ENCODE measurements at places on chromosomes 13 and 19. TPM values are rescaled to one million over a fixed set of nuclear protein-coding genes. Genes with fewer than 3 reads are reported as not detected.
A peak's percentile ranks its signal among the peaks of the same experiment; 100 is the strongest.

C1QTNF9B gene
- not detected for total RNA-seq

ZNF564 gene
- 22.6 TPM for total RNA-seq

CATSPERD gene
- total RNA-seq: not detected

CNOT3 gene
- 38.1 TPM for total RNA-seq

ZNF304 gene
- 13.8 TPM for total RNA-seq

PLPP2 gene
- total RNA-seq: 28.7 TPM

CYP4F12 gene
- 4.4 TPM for total RNA-seq

NAA16 gene
- 22.3 TPM for total RNA-seq

PSG6 gene
- not detected for total RNA-seq

LILRA1 gene
- 2.2 TPM for total RNA-seq

GRCh38 chr13:31824705-31825517, 85.6 kb downstream of the RXFP2 start:
- DNase-seq: peak; percentile 9

DNA sequence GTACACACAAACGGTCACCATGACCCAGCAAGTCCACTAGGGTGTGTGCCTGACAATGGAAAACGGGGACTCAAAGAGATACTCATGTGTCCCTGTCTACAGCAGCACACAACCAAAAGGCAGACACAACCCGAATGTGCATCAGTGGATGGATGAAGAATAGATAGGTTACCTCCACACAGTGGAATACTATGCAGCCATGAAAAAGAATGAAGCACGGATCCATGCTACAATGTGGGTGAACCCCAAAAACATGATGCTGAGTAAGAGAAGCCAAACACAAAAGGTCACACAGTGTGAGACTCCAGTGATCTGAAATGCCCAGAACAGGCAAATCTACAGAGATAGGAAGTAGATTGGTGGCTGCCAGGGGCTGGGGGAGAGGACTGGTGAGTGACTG, 9.0 kb downstream of the CERS1 start:
- DNase-seq: no peak

- DNase-seq: no peak
These were observed 143.6 kb downstream of the CACNA1A start for GRCh38 chr19:13362668-13363067.

DNA sequence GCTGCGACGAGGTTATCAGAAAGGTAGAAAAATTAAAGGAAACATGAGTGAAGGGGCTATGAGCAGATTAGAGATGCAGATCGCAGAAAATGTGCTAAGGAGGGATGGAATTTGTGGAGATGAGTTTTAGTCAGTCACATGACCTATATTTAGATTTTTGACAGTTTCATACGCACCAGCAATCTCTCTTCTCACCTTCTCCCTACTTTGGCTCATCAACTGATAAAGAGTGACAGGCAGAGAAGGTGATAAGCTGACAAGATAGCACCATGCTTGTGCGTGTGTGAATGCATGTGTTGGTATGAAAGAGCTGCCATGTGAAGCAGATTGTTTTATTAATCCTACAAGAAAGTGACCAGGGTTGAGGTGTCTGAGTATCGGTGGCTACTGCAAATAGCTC, 252.6 kb downstream of the RAP2A start:
- DNase-seq: no peak

- no peak for DNase-seq
These were observed 54.9 kb downstream of the WDFY2 start for GRCh38 chr13:51639171-51639570.

DNA sequence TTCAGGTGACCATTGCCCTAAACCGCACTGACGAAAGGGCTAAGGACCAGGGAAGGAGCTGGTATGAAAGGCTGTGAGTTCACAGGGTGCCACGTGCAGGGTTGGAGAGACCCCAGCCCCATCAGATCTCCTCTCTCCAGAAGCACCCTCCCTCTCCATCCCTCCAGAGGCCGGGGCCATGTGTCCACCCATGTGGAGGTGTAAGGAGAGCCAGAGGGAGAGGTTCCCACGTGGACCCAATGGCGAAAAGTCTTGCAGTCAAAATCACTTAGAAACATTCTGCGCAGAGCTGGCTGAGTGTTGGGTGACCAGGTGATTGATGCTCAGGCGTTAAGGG, 168.3 kb downstream of the COL4A1 start:
- no peak for DNase-seq

- no peak for DNase-seq
These were observed 162.5 kb downstream of the OLFM4 start for GRCh38 chr13:53191091-53191490.

GRCh38 chr13:100600915-100601314, 12.3 kb upstream of the GGACT start:
- DNase-seq: no peak

- no peak for DNase-seq
These were observed 10.7 kb upstream of the CRTC1 start for GRCh38 chr19:18672606-18673337.

DNA sequence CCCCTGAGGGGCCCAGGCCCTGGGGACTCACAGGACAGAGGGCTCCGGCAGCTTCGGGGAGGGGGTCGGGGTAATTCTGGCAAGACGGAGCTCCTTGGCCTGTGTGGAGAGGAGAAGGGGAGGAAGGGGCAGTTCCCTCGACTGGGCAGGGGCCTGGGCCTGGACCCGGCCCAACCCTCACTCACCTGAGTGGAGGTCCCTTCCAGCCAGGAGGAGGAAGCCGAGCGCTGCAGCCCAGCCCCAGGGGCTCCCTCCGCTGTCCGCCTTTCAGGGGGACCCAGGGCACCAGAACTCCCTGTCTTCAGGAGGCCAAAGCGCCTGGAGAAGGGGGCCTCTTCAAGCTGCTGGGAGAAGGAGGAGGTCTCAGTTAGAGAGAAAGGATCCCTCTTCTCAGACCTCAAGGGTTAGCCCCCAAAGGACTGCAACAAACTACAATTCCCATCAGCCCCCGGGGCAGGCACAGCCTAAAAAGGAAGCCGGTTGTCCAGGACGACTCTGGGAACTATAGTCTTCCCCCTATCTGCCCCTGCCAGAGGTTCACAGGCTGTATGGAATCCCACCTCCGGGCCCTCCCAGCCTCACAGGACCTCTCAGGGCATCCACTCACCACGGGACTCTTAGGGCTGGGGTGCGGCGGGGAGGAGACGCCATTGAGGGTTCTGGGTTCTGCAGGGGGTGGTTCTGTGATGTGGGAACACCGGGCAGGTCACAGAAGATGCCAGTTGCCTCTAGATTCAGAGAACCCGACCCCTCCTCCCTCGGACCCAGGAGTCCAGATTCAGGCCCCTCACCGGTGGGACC, 19.8 kb downstream of the EPS8L1 start:
- DNase-seq: no peak

DNA sequence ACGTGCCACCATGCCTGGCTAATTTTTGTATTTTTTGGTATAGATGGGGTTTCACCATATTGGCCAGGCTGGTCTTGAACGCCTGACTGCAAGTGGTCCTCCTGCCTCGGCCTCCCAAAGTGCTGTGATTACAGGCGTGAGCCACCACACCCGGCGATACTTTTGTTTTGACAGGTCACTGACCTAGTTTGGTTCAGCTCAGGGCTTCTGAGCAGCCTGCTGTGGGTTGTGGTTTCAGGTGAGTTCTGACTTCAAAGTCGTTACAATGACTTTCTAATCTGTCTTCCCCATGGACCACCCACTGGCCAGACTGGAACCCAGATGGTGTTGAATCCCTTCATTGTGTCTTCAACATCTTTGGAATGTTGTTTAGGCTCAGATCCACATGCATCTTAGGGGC, 73.8 kb downstream of the TRPM4 start:
- DNase-seq: no peak

DNA sequence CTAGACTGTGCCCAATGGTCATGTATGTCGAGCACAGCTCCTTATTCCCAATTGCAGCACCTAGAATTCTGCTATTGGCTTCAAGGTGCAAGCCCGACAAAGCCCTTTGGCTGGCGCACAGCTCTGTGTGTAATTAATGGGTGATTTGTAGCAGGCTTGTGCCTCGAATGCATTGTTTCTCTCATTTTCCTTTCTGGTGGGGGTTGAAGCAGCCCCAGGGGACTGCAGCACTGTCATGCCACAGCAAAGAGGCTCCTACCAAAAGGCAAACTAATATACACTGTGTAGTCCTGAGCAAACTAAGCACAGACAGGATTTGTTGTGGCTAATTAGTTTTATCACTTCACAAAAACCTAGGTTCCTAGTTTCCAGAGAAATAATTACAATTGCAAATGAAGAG, 898.7 kb downstream of the UQCRFS1 start:
- DNase-seq: no peak

GRCh38 chr19:34217952-34218817, 36.2 kb upstream of the GARRE1 start:
- DNase-seq: no peak

DNA sequence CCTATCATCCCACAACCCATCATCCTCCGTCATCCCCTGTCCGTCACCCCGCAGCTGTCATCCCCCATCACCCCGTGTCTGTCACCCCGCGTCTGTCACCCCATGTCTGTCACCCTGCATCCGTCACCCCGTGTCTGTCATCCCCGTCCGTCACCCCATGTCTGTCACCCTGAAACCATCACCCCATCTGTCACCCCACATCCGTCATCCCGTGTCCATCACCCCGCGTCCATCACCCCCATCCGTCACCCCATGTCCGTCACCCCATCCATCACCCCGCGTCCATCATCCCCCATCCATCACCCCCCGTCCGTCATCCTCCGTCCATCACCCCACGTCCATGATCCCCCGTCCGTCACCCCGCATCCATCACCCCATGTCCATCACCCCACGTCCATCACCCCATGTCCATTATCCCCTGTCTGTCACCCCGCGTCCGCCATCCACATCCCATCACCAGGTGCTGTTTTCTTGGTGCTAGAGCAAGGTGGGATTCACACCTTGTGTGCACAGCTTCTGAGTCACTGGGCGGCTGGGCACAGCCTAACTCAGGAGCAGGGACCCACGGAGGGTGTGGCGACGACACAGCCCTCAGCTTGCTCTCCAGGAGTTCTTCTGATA, 24.2 kb downstream of the RASA3 start:
- DNase-seq: no peak

GRCh38 chr13:79530270-79530669, 49.3 kb downstream of the NDFIP2 start:
- DNase-seq: no peak

GRCh38 chr19:771332-771785, 20.4 kb downstream of the MISP start:
- peak; percentile 69 for DNase-seq

DNA sequence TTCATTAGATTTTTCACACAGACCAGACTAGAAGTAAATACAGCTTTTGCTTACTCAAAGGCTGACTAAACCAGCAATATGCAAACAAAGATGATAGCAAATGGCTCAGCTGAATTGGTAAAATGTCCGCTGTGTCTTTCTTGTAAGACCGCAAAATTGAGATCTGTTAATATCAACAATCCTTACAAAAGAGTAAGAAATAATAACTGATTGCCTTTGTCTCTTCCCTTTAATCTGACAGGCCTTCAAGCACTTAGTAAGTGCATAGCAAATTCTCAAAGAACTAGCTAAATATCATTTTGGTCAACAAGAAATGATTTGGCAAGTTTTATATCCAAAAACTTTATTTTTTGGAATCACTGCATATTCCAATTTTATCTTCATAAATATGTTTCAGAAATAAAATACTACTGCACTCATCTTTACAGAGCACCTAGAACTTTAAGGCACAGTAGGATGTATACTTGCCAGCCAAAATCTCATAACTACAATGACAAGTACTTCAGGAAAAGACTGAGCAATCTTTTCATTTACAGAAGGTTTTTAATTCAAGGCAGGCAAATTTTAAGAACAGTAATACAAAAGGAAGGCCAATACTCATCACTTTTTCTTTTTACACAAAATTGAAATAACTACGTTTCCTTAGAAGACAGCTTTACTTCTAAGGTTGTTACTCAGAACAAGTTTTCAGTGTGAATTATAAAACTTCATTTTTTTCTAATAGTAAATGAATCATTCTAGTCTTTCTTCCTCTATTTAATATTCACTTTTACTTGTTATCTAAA, 1.1 kb downstream of the ELF1 start:
- DNase-seq: no peak

DNA sequence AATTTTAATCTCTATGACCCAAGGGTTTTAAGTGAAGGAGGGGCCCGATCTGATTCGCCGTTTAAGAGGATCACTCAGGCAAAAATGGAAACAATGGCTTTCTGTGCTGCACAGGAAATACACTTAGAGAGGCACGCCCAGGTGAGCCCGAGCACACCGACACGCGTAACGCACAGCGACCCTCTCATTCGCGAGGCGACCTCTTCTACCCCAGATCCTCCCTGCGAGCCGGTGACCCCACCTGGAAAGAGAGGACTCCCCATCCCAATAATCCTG, 216 bp downstream of the SH2D3A start:
- peak; percentile 55 for DNase-seq

DNA sequence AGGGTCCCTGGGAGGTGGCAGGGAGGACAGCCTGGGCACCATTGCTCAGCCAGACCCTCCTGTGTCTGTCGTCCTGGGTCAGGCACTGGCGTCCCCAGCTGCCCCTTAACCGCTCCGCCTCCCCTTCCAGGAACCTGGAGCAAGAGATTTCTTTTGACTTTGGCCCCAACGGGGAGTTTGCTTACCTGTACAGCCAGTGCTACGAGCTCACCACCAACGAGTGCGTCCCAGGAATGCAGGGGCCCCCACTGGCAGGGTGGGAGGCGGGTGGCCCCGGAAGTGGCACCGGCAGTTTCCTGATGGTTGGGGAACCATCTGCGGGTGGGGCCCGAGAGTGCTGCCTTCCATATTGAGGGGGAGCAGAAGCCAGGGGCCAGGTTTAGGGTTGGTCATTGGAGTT, 13.0 kb downstream of the PRKCSH start:
- DNase-seq: no peak

- DNase-seq: peak; percentile 82
These were observed 5.1 kb downstream of the CD37 start for GRCh38 chr19:49340069-49340864.

DNA sequence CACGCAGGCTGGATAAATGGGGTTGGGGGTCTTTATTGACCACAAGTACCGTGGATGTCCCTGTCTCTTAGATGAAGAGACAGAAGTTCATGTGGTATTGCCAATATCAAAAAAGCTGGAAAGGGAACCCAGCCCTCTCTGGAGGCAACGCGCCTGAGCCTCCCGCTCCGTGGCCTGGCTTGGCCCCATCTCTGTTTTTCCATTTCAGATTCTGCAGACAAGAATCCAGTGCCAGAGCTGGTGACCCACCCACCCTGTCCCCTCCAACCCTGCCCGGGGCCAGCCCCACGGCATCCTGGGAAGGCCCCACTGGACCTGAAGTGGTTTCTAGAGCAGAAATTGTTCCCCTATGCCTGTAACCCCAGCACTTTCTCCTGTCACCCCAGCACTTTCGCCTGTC, 57.7 kb downstream of the PTPRS start:
- no peak for DNase-seq

GRCh38 chr13:102136735-102137296, 265.0 kb downstream of the FGF14 start:
- no peak for DNase-seq

- DNase-seq: no peak
These were observed 118.3 kb downstream of the COL4A2 start for GRCh38 chr13:110425444-110425780.

GRCh38 chr13:93378184-93378583, 151.6 kb downstream of the GPC6 start:
- DNase-seq: no peak

GRCh38 chr13:106376401-106377112, 158.9 kb downstream of the EFNB2 start:
- DNase-seq: peak; percentile 65

- no peak for DNase-seq
These were observed 3.1 kb downstream of the KISS1R start for GRCh38 chr19:920051-920864.

Data from kidney (tissue), 22 donors.